ENCODE measurements at places on chromosomes 6 and 20.

GRCh38 chr20:34024723-34025351, 31.1 kb downstream of the RALY start:
- no peak for DNase-seq

- no peak for DNase-seq
Measured at GRCh38 chr20:14062786-14063185, 67.5 kb downstream of the MACROD2 start.

DNA sequence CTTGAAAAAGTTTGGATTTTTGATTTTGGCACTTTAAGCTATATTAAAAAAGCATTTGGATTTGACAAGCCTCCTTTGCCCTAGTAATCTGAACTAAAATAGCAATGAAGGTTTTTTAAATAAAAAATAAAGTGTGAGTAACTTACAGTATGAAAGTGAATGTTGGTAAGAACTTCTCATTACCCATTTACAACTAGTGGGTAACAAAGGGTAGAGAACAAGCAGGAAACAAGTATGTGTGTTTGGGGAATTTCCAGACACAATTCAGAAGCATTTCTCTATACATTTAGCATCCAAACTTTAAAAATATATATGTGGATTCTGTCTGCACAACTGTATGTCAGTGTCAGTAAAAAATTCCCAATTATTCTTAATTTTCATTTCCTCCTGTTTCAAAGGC, 2.9 kb downstream of the TMEM30A start:
- DNase-seq = no peak

DNA sequence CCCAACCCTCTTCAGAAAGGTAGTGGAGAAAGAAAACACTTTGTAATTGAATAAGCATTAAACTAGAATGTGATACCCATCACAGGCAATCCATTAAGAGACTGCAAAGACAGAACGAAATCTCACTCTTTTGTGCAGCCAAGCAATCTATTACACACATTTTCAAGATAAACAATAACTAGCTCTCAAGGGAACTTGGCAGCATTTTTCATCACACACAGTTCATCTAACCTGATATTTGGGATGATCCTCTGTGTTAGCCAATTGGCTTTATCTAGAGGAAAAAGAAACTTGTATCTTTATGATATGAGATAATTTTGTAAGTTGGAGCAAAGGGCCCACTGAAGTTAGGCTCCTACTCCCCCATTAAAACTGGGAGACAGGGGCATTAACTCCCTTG, 1.5 kb upstream of the GZF1 start:
- no peak for DNase-seq

GRCh38 chr6:87741001-87741650, 39.1 kb upstream of the AKIRIN2 start:
- no peak for DNase-seq

Measured in stimulated activated CD4-positive, alpha-beta T cell treated with anti-CD3 and anti-CD28 coated beads, TNF-alpha, amount 100 ng/mL, for 1 hour (primary cell).